ENCODE measurements at places on chromosomes 1 and 21.

- no peak for DNase-seq
Observed at GRCh38 chr1:245671966-245672767, 517.4 kb downstream of the KIF26B start.

DNA sequence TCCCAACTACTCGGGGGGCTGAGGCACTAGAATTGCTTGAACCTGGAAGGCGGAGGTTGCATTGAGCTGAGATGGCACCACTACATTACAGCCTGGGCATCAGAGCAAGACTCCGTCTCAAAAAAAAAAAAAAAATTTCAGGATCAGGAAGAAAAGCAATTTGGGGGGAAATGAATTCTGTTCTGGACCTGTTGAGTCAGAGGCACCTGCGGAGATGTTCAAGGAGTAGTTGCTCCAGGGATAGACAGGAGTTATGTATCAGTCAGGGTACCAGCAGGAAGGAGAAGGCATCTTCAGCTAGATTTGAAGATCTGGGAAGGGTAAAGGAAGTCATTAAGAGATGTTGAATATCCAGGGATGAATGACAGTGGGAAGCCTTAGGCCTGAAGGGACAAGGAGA is 2.9 kb upstream of the RHBDL2 start:
- DNase-seq = no peak

DNA sequence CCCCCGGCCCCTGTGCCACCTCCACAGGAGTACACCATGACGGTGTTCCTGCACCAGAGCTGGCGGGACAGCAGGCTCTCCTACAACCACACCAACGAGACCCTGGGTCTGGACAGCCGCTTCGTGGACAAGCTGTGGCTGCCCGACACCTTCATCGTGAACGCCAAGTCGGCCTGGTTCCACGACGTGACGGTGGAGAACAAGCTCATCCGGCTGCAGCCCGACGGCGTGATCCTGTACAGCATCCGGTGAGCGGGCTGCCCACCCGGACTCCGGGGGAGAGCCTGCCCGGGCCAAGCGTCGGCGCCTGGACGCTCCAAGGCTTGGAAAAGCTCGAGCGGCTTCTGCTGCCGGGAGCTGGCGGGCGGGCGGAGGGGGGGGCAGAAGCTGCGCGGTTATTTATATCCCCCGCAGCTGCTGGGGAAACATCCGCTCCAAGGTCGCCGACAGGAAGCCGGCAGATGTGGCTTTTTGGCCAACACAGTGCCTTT is 6.4 kb downstream of the GABRD start:
- no peak for DNase-seq

- DNase-seq = no peak
Observed at GRCh38 chr1:5821540-5822176, 170.6 kb downstream of the NPHP4 start.

GRCh38 chr1:225866061-225866837 is 15.9 kb downstream of the TMEM63A start:
- no peak for DNase-seq

- DNase-seq = no peak
Observed at GRCh38 chr1:50272912-50273311, 150.3 kb downstream of the DMRTA2 start.

- no peak for DNase-seq
Observed at GRCh38 chr1:150976401-150976821, 1.8 kb upstream of the CERS2 start.

- DNase-seq = peak; percentile 22
Observed at GRCh38 chr1:192489748-192490147, 85.8 kb upstream of the RGS1 start.

GRCh38 chr1:34712007-34712688 is 42.7 kb upstream of the GJB5 start:
- no peak for DNase-seq

DNA sequence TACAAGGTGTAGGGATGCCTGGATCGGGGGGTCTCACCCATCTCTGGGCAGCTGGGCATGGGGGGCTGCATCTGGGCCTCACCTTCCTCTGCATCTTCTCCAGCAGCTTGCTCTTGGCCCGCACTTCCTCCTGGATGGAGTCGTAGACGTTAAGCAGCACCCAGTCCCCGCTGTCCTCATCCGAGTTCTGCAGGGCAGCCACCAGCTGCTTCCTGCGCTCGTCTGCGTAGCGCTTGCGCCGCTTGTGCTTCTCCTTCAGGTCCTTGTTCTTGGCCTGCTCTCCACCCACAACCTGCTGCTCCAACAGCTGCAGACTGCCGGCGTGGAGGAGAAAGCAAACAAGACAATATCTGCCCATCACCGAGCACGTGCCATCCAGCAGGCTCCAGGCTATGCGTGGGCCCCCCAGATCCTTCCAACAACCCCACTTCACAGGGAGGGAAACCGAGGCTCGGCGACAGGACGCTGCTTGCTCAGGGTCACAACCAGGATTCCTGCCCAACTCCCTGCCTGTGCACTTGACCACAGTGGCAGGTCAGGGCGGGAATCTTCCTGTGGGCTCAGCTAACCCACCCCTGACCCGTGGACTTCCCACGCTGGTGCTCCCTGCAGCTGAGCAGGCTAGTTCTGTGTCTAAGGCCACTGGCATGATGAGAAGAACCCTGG is 21.5 kb upstream of the DDOST start:
- DNase-seq = no peak
